ENCODE measurements at places on chromosomes 5 and 9.

GRCh38 chr9:109161471-109161870 lies 5.6 kb downstream of the FRRS1L start:
- no peak for DNase-seq

DNA sequence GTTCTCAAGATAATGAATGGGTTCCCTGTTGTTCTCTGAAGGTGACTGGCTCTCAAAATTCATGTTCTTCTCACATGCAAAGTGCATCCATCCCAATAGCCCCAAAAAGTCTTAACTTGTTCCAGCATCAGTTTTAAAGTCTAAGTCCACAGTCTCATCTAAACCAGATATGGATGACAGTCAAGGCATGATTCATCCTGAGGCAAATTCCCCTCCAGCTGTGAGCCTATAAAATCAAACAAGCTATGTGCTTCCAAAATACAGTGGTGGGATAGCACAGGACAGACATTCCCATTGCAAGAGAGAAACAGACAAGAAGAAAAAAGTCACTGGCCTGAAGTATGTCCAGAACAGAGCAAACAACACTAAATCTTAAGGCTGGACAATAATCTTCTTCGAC lies 25.4 kb downstream of the FBXO10 start:
- no peak for DNase-seq

DNA sequence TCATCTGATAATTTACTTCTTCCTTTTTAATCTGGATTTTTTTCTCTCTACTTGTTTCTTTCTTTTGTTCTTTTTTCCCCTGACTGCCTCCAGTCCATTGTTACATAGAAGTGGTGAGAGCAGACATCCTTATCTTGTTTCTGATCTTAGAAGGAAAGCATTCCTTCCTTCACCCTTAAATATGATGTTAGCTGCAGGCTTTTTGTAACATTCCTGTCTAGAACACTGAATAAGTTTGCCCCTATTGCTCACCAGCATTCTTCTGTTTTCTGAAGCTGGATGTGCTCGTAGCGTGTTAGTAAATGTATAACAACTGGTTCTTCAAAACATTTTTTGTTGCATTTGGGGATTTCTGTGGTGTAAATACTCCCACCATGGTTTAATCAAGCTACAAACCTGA lies 136.7 kb upstream of the NFIL3 start:
- DNase-seq, result no peak

DNA sequence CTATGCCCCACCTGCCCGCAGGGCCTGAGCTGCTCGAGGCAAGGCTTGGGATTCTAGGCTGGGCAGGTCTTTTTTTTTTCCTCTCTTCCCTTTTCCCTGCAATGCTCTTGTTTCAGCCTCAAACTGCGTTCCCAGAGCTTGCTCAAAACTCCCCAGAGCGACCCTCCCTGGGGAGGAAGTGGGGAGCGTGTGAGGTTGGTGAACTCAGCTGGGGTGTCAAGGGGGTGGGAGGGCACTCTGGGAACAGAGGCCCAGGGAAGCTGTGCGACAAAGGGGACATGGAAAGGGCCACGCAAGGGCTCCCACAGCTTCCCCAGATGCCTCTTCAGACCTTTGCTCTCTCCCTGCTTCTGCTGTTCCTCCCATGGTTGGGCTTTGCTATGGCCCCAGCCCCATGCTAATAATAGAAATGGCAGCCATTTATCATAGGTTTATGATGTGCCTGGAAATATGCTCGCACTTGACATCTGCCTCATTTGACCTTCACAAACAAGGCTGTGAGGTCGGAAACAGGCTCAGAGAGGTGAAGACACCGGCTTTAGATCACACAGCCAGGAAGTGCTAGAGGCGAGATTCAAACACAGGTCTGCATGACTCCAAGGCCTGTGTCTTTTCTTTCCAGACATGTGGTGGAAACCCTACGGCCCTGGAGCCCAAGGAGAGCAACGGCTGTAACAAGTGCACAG lies 40.9 kb upstream of the IL17B start:
- DNase-seq, result no peak

- no peak for DNase-seq
Observed at GRCh38 chr9:34475097-34475496, 16.5 kb downstream of the DNAI1 start.

DNA sequence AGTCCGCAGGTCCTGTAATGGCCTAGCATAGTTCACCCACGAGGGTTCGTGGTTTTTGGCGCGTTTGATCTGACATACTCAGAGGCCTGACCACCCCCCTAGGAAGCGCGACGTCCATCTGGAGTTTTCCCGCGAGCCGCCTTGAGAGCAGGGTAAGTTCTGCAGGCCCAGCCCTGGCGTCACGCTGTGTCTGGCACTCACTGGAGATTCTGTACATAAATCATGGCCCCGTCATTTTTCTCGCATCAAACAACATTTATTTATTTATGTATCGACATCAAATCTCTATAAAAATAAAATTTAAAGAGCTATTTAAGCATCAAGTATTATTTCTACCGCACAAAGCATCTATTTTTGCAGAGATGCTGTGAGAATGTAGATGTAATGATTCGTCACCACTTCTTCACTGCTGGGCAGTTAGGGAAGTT lies 437 bp upstream of the TRIM41 start:
- DNase-seq, result no peak

- DNase-seq, result no peak
Observed at GRCh38 chr9:123064716-123065115, 31.2 kb downstream of the GPR21 start.

- no peak for DNase-seq
Observed at GRCh38 chr9:127844821-127845359, 9.6 kb downstream of the ENG start.

DNA sequence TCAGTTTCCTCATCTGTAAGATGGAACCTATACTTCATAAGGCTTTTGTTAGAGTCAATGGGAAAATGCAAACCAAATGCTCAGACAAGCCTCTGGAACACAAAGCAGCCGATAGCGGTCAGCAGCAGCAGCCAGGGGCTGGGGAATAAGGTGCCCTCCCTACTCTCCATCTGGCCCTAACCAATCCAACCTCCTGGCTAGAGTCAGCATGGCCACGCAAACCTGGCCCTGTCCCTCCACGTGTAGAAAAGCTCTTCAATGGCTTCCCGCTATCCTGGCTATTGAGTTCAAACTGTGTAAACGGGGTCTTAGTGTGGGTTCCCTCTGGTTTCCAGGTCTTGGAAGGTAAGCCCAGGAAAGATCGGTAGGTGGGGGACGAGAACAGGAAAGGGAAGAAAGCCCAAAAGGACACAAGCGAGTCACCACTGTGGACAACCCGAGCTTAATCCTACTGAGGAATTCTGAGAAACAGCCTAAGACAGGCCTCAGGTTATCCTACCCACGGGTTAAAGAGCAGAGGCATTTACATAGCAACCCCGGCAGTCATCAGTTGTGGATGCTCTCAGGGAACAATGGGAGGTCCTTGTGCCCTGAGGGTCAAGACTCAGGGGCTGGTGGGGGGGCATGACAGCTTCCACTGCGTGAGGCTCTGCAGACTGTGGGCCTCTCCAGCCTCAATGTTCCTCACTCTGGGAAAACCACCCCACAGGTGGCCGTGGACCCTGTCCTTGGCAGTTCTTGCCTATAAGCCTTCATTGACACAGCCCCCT lies 30.9 kb downstream of the FABP6 start:
- no peak for DNase-seq

GRCh38 chr9:137294091-137294680 lies 7.9 kb downstream of the NRARP start:
- DNase-seq, result peak; percentile 16

DNA sequence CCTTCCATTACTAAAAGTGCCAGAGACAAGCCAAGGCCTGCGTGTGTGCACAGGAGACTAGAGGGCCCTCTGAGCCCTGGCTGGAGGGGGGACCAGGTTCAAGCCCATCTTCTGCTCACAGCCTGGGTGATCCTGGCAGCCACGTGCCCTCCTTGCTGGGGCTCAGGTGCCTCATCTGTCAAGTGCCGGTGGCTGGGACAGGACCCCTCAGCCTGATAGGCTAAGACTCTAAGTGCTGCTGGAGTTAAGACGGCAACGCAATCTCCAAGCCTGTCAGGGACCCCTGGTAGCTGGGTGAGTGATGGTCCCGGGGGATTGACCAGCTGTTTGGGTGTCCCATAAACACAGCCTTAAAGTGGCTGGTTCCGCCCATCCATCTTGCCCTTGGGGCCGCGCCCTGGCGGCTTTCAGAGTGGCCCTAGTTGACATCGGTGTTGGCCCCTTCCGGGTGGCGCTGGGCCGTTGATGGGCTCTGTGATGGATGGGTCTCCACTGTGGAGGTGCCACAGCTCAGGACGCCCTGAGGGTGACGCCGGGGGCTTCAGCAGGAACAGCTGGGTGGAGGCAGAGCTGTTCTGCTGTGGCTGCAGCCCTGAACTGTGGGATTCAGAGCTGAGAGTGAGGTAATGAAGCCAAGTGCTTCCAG lies 136.2 kb downstream of the BARX1 start:
- DNase-seq, result no peak
